ENCODE measurements at places on chromosomes 3 and 15.

DNA sequence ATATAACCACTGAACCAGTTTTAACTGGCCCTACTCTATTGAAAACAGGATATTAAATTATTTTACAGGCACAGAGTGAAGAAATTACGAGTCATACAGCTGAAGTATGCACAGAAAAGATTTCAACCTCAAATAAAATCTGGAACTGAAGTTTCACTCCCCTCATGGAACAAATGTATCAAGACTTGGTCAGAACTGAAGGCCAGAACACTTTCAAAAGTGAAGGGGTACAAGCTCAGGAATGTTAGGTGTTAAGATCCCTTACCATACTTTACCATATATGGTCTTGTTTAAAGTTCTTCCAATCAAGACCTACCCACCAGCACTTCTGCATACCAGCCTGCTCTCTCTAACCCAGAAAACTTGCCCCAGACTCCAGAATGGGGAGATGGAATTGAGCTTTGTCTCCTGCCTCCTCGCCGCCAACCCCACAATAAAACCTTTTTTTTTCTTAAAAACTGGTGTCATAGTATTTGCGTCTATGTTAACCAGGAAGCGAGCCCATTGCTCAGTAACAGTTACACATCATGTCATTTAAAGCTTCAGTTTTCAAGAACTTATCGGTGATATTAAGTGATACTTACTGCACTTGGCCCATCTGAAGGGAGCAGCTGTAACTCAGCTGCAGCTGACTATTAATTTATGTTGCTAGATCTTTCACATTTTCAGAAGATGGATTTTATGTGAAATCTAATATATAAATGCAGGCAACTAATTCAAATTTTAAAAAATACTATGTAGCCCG, 59.9 kb downstream of the OXSM start:
- DNase-seq, result no peak

GRCh38 chr3:143217283-143217682, 97.7 kb downstream of the CHST2 start:
- no peak for DNase-seq

DNA sequence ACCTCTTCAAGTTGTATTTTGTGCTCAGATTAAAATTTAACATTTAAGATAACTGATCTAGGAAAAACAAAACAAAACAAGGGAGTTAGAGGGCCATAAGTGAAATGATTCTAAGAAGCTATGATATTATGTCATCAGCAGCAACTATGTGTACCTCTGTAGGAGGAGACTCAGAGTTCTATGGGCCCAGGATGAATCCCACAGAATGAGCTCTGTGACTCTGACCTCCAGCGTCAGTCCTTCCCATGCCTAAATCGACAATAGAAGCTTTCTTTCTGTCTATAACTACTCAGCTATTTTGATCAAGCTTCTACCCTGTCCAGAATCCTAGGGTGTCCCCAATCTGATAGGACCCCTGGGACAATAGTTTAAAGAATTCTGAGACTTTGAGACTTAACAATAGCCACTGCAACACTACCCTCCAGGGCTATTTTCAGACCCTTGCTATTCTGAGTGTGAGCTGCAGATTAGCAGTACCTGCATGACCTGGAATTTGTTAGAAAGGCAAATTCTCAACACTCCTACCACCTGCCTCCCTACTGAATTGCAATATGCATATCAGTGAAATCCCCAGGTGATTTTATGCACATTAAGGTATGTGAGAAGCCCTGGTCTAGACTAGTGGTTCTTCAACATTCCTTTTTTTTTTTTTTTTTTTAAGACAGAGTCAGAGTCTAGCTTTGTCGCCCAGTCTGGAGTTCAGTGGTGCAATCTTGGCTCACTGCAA, 66.7 kb downstream of the ARHGAP31 start:
- no peak for DNase-seq

- no peak for DNase-seq
Observed at GRCh38 chr3:101890716-101891115, 41.4 kb downstream of the NFKBIZ start.

All from NCI-H2227 treated with DMSO at 0.1 percent for 48 hours (cell line).